Stimulated activated CD8-positive, alpha-beta memory T cell treated with anti-CD3 and anti-CD28 coated beads, Interleukin-7, amount 100 ng/mL, for 1 hour (primary cell): ENCODE measurements at places on chromosomes 4 and X.
A peak's percentile ranks its signal among the peaks of the same experiment; 100 is the strongest.

DNA sequence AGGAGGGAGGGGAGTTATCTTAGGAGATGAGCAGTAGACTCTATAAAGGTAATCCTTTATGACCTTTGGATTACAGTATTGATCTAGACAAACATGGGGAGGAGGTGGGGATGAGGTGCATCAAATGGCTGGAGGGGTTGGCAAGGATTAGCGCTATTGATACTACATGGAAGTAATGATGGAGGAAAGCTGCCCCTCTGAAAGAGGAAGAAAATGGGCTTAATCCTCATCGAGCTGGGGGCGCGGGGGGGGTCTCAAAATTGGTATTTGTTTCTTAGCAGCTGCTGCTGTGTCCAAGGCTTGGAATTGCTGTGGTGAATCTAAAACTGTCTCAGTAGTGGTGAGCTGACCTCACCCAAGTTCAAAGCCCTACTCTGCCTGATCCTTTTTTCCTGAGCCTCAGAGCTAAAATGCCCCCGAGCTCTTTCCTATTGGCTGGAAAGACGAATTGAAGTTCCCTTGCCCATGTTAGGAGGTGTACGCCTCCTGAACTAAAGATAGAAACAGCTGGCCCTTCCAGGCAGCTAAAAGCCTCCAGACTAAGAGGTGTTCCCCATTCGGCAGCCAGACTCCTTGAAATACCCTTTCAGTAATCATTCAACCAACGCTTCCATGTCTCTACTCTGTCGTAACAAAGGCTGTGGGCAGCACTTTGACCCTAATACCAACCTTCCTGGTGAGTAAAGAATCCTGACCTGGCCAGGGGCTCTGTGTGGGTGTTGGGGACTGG is at the start of gene ITGB1BP2:
TSS of gene ITGB1BP2 (plus strand) at position 556 of the 730 bp plus-strand sequence. CDS start at position 613, 57 bp downstream.
- DNase-seq, result no peak

DNA sequence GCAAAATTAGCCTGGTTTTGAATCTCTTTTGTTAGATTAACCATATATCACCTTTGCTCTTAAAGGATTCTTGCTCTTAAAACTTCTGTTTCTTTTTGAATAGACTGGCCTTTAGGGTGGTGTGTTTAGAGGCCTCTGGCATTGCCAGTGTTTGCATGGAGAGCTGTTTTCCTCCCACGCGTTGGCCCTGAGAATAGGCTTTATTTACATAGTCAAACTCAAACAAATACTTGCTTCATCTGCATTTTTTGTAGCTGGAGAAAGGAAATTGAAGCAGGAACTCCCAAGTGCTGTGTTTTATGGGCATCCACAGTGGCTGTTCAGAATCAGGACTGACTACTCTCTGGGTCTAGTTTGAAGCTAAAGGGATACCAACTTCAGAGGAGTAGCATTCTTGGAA is 2.7 kb downstream of the SHROOM2 start:
- DNase-seq, result no peak

DNA sequence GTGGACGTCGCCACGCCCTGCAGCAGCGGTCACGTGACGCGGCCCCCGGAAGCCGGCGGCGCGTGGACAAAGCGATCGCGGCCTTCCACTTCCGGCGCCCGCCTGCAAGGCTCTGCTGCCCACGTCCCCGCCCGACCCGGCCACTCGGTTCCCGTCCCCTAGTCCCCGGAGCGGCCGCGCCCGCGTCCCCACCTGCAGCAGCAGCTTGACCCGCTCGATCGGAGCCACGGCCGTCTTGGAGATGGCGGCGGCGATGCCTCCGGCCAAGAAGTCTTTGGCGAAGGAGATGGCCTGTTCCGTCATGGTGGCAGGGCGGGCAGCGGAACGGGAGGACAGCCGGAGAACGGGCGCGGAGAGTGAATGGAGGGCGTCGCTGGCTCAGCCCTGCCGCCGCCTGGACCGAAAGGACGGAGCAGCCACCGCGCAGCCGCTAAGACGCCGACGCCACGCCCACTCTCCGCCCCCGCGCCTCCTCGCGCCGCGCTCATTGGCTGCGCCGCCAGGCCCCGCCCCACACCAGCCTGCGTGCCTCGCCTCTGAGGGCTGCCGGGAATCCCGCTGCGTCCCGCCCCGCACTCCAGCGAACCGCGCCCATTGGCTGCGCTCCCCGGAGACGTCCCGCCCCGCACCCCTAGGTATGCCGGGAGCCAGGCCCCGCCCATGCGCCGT is at the start of gene SLC25A6:
TSS of gene SLC25A6 (minus strand) at position 407 of the 669 bp plus-strand sequence. CDS start at position 303, 104 bp downstream.
- DNase-seq, result peak; percentile 98

DNA sequence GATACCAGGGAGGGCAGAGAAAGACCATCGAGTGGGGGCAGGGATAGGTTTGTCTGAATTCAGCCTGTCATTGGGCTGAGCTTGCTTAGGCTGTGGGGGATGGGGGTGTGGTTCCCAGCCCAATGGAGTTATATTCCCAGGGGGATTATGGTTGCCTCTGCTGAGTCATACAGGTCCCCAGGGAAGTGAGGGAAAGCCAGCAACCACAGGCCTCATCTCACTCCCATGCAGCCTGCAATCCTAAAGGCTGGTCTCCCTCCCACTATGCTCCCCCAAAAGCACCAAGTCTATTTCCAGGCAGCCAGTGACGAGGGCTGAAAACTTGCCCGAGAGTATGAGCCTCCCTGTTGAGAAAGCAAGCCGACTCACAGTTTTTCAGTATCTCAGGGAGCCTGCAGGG is 39.3 kb downstream of the AFM start:
- no peak for DNase-seq

DNA sequence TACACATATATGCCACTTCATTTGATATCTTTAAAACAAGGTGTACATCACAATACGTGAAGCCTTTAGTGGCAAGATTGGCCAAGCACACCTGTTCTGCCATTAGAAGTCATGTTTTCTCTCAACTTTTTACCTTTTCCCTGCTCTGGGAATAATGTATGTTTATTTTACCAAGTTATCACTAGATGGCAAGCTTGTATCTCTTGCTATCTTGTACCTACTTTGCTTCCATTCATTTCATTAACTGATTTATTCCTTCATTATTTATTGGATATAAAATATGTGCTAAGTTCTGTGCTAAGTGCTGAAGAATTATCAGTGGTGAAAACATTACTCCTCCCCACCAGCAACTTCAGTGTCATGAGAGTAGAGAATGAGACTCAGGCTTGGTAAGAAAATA is 245.5 kb downstream of the ANK2 start:
- no peak for DNase-seq

DNA sequence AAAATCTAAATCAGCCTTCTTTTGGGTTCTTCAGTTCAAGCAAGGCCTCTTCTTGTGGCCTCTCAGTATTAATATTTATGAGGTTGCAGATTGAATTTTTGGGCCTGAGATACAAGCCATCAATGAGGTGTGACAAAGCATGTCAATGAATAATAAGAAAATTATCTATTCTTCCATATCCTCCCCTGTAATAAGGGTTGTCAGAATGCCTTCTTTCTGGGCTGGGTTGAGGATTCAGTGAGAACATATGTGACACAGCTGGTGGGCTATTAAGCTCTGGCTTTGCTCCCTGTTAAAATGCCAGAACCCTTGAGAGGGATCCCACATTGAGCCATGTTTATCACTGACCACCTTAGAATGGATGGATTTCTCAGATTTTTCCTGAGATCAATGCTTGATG is 187.2 kb downstream of the AR start:
- no peak for DNase-seq

DNA sequence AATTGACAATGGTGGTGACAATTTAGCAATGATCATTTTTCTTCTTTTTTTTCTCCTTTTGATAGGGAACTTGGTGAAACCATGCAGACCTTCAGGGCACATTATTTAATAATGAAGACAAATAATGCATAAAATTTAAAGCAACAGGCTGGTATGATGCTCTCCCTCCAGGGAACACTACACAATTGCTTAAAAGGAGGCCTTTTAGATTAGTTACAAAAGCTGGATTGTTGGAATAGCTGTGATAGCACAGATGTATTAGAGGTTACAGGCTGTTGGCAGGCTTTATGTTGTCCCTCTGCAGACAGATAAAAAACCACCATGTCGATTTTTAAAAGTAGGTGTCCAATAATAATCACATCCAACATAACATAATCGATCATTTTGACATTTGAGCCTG is 307.0 kb downstream of the ADGRL3 start:
- no peak for DNase-seq

GRCh38 chr4:139890816-139891215 is 225.2 kb downstream of the MGST2 start:
- DNase-seq, result no peak

DNA sequence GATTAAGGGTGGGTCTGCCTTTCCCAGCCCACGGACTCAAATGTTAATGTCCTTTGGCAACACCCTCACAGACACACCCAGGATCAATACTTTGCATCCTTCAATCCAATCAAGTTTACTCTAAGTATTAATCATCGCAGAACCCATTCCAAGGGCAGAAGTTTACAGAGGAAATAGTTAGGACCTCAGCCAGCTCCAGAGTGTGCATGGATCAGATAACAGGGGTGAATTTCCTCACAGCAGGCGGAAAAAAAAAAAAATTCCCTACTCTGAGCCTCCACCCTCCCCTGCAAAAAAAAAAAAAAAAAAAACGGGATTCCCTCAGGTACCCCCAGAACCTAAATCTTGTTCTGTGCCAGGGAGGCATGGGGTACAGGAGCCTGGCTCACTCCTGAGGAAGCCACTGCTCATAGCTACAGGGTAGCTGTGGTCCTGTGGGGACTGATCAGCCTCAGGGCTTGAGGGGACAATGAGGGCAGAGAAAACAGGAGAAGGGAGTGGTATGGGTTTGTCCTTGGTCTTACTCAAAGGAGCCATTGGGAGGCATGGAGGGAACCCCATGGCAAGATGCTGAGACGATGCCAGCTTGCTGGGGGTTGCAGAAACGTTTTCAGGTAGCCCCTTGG is 113.0 kb downstream of the DHRSX start:
- DNase-seq, result no peak

- no peak for DNase-seq
These were observed 2.3 kb downstream of the DUSP9 start for GRCh38 chrX:153649178-153649914.

- peak; percentile 13 for DNase-seq
These were observed 977 bp downstream of the MAGEE1 start for GRCh38 chrX:76428243-76429130.

DNA sequence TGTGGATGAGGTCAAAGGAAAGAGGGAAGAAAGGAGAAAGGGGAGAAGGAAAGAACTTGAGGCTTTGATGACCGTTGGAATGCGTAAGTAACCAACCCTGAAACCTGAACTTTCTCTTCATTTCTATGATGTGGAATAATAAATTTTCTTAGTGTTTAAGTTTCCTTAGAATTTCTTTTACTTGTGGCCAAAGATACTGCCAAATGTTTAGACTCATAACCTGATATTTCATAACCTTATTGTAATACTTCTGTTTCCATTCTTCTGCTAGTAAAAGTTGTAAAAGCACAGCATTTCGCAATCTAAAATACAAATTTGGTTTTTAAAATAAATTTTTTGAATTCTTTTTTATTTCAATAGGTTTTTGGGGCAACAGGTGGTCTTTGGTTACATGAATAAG is 258.5 kb upstream of the GIMD1 start:
- DNase-seq, result no peak

DNA sequence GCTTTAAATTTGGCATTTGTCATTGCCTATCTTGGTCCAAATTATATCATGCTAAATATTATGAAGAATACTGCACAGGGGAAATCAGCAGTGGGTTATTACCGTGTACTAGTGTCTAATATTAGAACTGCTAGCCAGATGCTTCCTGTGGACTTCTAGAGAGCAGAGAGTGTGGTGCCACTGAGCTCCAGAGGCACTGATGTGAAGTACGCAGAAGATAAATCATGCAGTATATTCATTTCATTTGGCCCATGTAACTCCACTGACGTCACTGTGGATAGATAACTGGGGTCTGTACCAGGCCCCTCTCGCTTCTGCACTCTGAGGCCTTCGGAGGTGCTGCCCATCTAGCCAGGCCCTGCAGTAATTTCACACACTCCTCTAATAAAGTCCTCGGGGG is 80.0 kb downstream of the ALPK1 start:
- no peak for DNase-seq

GRCh38 chr4:20983763-20984575 is 283.7 kb downstream of the PACRGL start:
- DNase-seq, result no peak

- DNase-seq, result no peak
These were observed 146.1 kb downstream of the RBM46 start for GRCh38 chr4:154927126-154927680.

- no peak for DNase-seq
These were observed 30.5 kb downstream of the FGFRL1 start for GRCh38 chr4:1041936-1042330.

- no peak for DNase-seq
These were observed 25.1 kb downstream of the ARL13A start for GRCh38 chrX:100994352-100995281.

DNA sequence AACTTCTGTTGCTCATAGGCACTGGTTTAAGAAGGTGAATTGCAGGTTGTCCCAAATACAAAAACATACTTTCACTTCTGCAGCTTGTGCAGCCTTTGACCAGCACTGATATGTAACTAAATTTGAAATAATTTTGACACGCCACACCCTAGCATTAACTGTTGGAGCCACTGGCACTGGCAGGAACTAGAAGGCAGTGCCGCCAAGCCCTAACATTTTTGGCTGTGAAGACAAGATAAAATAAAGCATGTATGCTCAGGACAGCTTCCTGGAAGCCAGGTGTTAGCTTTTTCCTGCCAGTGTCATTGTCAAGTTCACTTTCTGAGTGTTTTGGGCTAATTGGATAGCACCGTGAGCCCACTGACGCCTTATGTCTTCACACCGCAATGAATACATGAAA is 65.3 kb upstream of the FBXW7 start:
- no peak for DNase-seq
